Dorsolateral prefrontal cortex (tissue), 122 donors: ENCODE measurements at places on chromosomes 13 and 19. TPM values are rescaled to one million over a fixed set of nuclear protein-coding genes. Genes with fewer than 3 reads are reported as not detected.

The NKPD1 gene
- total RNA-seq, result 0.76 TPM

The KLK15 gene
- not detected for total RNA-seq

The SERP2 gene
- total RNA-seq, result 74.4 TPM

The CBY2 gene
- not detected for total RNA-seq

The GPR42 gene
- not detected for total RNA-seq

The CCDC106 gene
- total RNA-seq, result 29.0 TPM

The ZNF155 gene
- total RNA-seq, result 12.3 TPM

The SUPT20H gene
- 50.2 TPM for total RNA-seq

The PPAN gene
- 49.7 TPM for total RNA-seq

The FCGBP gene
- total RNA-seq, result 57.5 TPM

The OR7A5 gene
- 0.19 TPM for total RNA-seq

The CTXN1 gene
- 104 TPM for total RNA-seq

The PRODH2 gene
- total RNA-seq, result not detected

The FFAR2 gene
- total RNA-seq, result not detected

The PDX1 gene
- total RNA-seq, result not detected

The NTN5 gene
- 2.6 TPM for total RNA-seq

The IL27RA gene
- 6.4 TPM for total RNA-seq

The CBLC gene
- total RNA-seq, result not detected

The ZNF20 gene
- 3.8 TPM for total RNA-seq

The TPM4 gene
- total RNA-seq, result 105 TPM

The RFX1 gene
- total RNA-seq, result 12.0 TPM

The SOX1 gene
- 4.4 TPM for total RNA-seq

The ATP4B gene
- total RNA-seq, result not detected

The PTH2 gene
- not detected for total RNA-seq

The ZNF865 gene
- 18.3 TPM for total RNA-seq

The ZSCAN22 gene
- 3.5 TPM for total RNA-seq

The ZNF415 gene
- total RNA-seq, result 32.0 TPM

The FARP1 gene
- 152 TPM for total RNA-seq

The LGALS4 gene
- not detected for total RNA-seq

The IGFL3 gene
- total RNA-seq, result not detected

The FUT2 gene
- total RNA-seq, result not detected

The PRKCG gene
- total RNA-seq, result 71.3 TPM

The CCDC61 gene
- 59.2 TPM for total RNA-seq

The ACP7 gene
- 9.7 TPM for total RNA-seq

The B3GNT8 gene
- 1.2 TPM for total RNA-seq

The SULT2B1 gene
- total RNA-seq, result 1.2 TPM

The REEP6 gene
- 13.8 TPM for total RNA-seq

The ZNF229 gene
- total RNA-seq, result 4.9 TPM

The QPCTL gene
- 5.5 TPM for total RNA-seq

The MATK gene
- 47.9 TPM for total RNA-seq
